ENCODE measurements at places on chromosomes 4 and X.

- DNase-seq = no peak
Measured at GRCh38 chr4:12178614-12179610, 750.2 kb upstream of the HS3ST1 start.

GRCh38 chr4:122739174-122739573 is 6.7 kb downstream of the BBS12 start:
- DNase-seq = no peak

DNA sequence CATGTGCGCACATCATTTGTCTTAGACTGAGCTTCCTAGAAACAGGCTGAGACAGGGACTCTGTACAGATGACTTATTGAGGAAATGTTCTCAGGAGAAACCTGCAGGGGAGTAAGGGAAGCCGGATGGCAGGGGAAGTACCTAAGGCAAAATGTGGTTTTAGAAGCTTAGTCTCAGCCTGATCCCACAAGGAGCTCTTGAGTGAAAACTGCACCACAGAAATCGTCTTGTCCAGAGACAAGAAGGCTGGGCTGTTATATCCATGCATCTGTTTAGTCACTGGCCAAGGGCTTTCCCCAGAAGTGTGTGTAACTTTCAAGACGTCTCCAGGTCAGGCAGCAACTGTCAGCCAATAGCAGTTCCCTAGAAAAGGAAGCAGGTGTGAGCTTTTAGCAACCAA is 86.0 kb downstream of the FUNDC1 start:
- no peak for DNase-seq

- peak; percentile 21 for DNase-seq
Measured at GRCh38 chr4:78552389-78553042, 946 bp downstream of the ANXA3 start.

- no peak for DNase-seq
Measured at GRCh38 chr4:183264614-183265013, 55.5 kb downstream of the CLDN22 start.

GRCh38 chrX:6004529-6004928 is 224.1 kb downstream of the NLGN4X start:
- DNase-seq = no peak

GRCh38 chrX:6990552-6991193 is 156.8 kb upstream of the STS start:
- DNase-seq = no peak

GRCh38 chrX:21745756-21746155 is 12.2 kb downstream of the SMPX start:
- DNase-seq = peak; percentile 60

DNA sequence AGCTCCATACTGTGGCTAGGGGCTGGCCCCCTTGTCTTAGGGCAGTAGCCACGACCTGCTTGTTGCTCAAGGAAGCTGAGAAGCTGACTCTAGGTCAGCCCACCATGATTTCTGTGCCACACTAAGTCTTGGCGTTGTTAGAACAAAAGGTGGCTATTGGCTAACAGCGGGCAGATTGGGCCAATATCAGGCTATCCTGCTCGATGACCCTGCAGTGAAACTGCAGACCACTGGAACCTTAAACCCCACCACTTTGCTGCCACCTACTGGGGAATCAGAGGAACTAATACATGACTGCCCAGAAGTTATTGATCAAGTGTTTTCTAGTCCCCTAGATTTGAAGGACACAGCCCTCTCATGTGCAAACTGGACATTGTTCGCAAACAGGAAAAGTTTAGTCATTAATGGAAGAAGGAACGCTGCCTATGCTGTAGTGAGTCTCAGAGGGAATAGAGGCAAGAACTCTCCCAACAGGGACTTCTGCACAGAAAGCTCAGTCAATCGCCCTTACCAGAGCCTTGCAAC is 17.0 kb upstream of the PAPSS1 start:
- DNase-seq = peak; percentile 44

DNA sequence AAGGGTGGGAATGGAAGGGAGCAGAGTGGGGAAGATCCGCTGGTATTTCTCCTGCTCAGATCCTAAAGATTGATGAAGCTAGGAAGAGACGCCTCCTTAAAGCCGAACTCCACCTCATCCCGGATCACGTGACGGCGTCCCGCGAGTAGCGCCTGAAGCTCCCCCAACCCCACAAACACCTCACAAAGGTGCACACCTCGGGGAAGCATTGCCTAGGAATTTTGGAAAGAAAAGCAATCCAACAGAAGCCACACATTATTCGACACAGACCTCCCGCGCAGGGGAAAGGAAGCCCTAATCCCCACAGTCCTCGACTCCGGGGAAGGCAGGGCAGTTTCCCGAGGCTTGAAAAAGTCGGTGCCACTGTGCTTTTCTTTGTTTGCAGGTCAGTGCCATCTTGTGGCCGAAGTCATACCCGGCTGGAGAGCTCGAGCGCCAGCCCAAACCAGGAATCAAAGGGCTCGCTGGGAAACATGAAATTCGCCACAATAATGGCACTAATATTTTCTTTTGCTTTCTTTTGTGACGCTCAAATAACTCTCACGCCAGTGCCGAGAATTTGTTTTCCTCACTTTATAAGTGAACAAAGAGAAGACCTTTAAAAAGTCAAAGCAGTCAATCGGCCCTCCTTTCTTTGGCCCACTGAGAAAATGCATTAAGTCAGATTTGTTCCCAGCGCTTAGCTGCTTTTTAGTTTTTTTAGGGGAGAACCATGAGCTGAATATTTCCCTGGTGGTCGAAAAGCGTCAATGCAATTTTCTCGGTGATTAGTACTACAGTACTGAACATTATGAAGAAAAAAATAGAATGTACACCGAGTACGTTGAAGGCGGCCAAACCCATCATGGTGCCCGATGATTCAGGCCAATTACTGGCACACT is at the start of gene NPY1R:
TSS of gene NPY1R (minus strand) at position 71 of the 881 bp plus-strand sequence. CDS start 6,042 bp downstream, outside the sequence.
- peak; percentile 87 for DNase-seq

Data from DMS53 (cell line).